ENCODE measurements at places on chromosomes 11 and 22.

DNA sequence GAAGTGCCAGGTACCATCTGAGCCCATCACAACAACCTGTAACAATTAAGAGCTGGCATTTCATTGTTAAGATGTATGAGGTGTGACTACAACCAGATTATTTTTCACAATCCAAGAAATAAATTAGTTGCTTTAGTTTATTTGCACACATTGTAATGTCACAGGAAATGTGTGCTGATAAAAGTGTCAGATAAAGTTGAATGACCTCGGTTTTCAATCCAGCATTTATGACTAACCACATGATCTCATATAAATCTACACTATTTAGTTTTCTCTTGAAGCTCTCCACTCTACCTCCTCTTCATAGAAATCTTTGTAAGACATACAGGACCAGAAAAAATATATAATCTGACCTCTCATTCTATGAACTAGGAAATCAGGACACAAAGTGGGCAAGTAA, 166.2 kb downstream of the PGR start:
- no peak for DNase-seq

DNA sequence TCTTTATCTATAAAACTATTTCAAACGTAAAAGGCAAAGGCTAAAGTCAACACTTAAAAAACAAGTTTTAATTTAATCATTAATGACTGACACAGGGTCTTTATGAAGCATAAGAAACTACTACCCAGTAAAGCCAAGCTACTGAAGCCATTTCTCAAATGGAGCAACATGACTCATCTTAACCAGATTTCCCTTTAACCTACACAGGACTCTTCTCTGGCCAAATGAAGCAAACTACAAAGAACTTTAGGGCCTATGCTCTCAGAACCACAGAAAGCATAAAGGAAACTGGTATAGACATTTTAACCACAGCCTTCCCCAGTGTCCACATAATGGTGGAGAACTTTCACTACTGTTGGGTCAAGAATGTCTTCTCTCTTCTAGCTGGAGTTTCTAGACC, 34.7 kb downstream of the ALG9 start:
- DNase-seq, result no peak

DNA sequence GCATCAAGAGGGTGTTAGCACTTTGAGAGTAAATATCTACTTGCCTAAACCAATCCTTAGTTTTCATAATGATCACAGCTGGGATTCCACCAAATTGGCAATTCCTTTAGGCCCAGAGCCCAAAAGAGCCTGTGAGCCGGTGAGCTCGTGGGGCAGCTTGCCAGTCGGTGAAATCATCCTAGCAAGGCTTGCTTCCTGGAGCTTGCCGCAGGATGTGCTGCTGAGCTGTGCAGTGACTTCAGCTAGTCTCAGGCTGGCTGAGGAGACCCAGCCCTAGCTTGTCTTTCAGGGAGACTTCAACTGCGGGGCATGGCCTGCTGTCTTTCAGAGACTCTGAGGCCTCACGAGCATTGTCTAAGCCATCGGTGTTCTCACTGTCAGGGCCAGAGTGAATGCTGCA, 73.6 kb upstream of the SUSD2 start:
- DNase-seq, result peak; percentile 84

- DNase-seq, result no peak
Measured at GRCh38 chr11:15817001-15817400, 539.3 kb downstream of the SOX6 start.

DNA sequence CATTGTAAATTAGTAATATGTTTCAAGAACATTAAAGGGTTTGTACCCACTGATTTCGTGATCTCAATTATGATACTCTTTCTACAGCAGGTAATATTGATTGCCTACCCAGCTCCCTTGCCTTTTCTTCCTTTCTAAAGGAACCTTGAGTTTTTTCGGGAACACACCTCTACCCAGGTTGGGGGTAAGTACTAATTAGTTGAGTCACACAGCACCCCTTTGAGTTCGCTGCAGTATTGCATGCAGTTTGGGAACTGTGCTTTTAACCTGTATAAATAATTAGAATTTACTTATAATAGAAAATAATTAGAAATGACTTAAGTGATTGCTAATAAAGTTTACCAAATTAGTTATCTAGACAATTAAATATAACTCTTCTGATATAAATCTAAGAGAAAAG, 24.9 kb downstream of the ARHGAP42 start:
- no peak for DNase-seq

GRCh38 chr22:24517446-24517845, 22.3 kb downstream of the UPB1 start:
- DNase-seq, result no peak

- DNase-seq, result no peak
Measured at GRCh38 chr11:130792772-130793171, 123.5 kb downstream of the SNX19 start.

- DNase-seq, result no peak
Measured at GRCh38 chr11:120384476-120384875, 48.3 kb downstream of the ARHGEF12 start.

- no peak for DNase-seq
Measured at GRCh38 chr11:76307978-76308747, 72.8 kb downstream of the THAP12 start.

- no peak for DNase-seq
Measured at GRCh38 chr11:1126491-1126926, 31.2 kb upstream of the MUC5AC start.

GRCh38 chr22:20940904-20941385, 23.7 kb downstream of the CRKL start:
- no peak for DNase-seq

GRCh38 chr11:74466916-74467885, at the start of gene KCNE3:
Gene KCNE3, minus strand, starts transcription at chr11:74467549. Its CDS starts 9,986 bp downstream, at chr11:74457563.
- DNase-seq, result peak; percentile 60

GRCh38 chr11:68081691-68082090, 39.5 kb downstream of the CHKA start:
- no peak for DNase-seq

- DNase-seq, result no peak
Measured at GRCh38 chr22:38935023-38935422, 22.4 kb upstream of the APOBEC3A start.

GRCh38 chr11:113572136-113572735, 97.0 kb upstream of the DRD2 start:
- DNase-seq, result no peak

DNA sequence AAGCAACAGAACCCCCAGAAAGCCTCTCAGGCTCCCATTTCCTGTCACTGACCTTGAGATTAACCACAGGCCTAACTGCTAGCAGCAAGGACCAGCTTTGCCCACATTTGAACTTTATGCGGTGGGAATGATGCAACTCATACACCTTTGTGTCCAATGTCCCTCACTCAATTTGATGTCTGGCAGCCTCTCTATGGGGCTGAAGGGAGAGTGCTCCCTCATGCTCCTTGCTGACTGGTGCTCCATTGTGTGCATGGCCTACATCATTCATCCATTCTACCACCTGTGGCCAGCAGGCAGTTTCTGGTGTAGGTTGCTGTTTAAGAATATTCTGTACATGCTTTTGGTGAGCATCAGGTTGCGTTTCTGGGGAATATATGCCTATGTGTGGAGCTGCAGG, 31.9 kb downstream of the KCNQ1OT1 start:
- DNase-seq, result peak; percentile 8

DNA sequence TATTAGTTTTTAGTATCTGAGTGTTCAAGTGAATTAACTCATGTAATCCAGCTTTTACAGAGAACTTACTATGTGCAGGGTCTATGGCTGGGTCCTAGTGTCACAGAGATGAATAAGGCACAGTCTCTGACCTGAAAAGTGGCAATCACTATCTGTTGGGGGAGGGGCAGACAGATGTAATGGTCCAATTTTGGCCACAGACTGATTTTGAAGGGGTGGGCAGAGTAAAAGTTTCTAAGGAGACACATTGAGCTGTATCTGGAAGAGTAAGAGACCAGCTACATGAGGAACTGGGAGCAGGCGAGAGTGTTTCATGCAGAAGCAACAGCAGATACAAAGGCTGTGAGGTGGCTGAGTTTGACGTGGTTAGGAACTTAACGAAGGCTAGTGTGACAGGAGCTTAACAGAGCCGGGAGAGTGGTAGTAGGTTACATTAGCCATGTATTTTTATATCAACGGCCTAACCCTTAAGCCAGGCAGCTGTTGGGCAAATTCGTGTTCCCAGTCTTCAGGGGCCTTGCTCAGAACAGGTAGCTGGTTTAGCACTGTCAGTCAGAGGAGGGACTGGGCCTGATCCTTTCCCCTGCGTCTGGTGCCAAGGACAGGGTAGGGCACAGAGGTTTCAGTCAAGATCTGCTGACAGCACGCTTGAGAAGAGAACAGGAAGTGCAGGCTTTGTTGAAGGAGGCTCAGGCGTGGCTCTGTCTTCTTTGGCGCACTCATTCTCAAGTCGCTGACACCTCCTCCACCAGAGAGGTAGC, 1.4 kb upstream of the STIM1 start:
- DNase-seq, result no peak

- DNase-seq, result no peak
Measured at GRCh38 chr11:123973816-123974215, 3.8 kb downstream of the OR10S1 start.

- no peak for DNase-seq
Measured at GRCh38 chr11:109026891-109027489, 362.1 kb downstream of the DDX10 start.

DNA sequence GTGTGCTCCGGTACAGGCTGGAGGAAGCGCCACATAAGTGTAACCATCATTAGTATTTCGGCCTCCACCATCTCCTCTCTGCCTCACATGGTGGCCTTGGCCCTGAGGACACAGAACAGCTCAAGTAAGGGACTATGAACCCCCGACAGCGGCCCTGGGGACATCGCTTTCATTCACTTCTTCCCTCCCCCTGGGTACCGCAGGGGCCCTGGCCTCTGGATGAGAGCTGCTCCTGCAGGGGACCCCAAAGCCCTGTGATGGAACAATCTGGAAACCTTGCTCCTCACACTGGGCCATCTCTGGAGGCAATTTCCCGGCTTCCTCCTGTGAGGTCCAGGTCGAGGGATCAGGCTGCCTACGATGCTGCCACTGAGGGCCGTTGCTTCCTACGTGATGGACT, 565.5 kb downstream of the BRD1 start:
- DNase-seq, result no peak

GRCh38 chr11:66363805-66364535, 7.6 kb downstream of the SLC29A2 start:
- DNase-seq, result no peak

DNA sequence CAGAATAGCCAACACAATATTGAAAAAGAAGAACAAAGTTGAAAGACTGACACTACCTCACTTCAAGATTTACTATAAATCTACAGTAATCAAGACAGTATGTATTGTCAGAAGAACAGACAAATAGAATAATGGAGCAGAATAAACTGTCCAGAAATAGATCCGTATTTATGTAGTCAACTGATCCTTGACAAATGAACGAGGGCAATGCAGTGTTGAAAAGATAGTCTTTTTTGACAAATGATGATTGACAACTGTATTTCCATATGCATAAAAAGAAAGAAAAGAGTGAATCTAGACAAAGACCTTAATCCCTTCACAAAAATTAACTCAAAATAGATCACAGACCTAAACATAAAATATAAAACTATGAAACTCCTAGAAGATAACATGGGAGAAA, 767.1 kb downstream of the KCNA4 start:
- no peak for DNase-seq

DNA sequence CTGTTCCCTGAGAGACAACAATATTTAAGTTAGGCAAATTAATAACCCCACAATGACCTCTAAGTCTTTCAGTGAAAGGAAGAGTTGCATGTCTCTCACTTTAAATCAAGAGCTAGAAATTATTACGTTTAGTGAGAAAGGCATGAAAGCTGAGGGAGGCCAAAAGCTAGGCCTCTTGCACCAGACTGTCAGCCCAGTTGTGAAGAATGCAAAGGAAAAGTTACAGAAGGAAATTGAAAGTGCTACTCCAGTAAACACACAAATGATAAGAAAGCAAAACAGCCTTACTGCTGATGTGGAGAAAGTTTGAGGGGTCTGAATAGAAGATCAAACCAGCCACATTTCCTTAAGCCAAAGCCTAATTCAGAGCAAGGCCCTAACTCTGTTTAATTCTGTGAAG, 45.0 kb downstream of the BBOX1 start:
- DNase-seq, result no peak

DNA sequence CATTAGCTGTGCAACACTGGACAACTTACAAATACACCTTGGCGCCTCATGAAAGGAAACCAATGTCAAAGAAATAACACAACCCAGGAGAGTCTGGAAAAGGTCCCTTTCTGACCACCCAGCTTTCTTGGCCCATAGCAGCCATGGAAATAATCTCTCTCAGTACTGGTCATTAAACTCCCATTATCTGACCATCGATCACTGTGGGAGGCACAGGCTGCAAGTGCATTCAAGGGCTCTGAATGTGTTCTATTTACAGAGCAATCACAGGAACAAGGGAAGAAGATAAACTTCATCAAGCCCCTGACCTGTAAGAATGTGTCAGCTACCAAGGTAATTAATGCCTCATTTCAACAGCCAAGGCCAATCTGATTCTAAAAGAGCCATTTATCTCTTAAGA, 40.1 kb downstream of the CTSC start:
- DNase-seq, result no peak

DNA sequence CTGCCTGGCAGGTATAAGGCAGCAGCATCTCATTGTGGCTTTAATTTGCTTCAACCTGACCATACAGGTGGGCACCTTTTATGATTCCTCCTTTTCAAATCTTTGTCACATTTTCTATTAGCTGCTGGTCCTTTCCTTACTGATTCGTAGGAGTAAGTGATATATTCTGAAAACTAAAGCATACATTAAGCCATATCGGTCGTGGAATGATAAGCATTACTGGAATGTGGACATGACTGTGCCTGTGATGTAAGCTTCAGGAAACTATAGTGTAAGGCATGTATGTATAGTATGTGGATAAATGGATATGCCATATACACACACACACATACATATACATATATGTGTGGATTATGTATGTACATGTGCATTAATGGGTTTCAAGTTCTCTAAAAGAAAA, 20.8 kb downstream of the YPEL1 start:
- DNase-seq, result no peak

Data from left hindlimb (tissue), 1 donor.